Activated CD8-positive, alpha-beta T cell treated with anti-CD3 and anti-CD28 coated beads, Interleukin-2, amount 10 ng/mL, durations not matched to agents 7 days and 5 days (primary cell): ENCODE measurements at places on chromosomes 5 and 9. TPM values are rescaled to one million over a fixed set of nuclear protein-coding genes. Genes with fewer than 3 reads are reported as not detected.

DNA sequence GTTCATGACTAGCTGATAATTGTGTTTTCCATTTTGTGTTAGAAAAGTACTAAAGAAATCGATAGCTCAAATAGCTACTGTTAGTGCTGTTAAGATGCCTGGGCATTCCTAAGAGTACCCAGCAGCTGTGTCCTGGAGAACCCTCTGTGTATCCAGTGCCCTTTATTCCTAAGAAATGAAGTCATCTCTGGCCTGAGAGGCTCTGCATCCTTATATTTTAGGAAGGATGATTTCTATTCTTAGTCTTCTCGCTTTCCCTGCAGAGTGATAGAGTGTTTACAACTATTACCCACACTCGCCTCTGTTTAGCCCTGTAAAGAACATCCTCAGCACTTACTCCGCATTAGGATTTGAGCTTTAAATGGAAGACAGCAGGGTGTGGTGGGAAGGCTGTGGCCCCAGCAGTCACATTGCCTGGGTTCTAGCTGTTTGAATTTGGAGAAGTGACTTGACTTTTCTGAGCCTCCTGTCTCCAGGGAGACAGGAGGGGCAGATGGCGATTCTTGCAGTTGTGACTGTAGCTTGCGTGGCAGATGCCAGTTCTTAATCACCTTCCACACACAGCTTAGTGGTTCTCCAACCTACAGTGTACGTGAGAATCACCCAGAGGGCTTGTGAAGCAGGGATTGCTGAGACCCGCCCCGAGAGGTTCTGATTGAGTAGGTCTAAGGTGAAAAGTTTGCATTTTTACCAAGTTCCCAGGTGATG lies 177.2 kb upstream of the PITX1 start:
- no peak for DNase-seq

DNA sequence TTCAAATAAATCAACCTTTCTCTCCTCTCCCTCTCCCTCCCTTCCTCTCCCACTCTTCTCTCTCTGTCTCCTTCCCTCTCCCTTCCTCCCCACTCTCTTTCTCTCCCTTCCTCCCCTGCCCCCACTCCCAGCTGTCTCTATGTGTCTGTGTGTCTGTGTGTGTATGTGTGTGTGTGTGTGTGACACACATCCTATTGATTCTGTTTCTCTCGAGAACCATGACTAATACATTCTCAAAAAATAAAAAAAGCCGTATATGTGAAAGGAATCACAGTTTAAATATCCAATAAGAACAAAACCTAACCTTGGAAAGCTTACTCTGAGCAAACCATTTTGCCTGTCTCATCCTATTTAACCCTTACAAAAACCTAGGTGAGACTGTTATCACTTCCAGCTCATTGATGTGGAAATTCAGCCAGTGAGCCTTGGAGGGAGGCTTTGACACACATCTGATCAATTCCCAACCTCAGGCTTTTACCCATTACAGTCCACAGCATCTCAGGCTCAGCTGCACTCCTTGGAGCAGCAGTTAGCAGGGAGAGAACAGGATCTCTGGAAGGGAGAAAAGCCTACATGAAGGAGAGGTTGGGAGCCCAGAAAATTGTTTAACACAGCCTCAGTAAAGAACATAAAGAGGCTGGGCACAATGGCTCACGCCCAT lies 8.3 kb downstream of the HSD17B3 start:
- DNase-seq: no peak

- no peak for DNase-seq
Observed at GRCh38 chr5:107123014-107123413, 547.7 kb downstream of the EFNA5 start.

DNA sequence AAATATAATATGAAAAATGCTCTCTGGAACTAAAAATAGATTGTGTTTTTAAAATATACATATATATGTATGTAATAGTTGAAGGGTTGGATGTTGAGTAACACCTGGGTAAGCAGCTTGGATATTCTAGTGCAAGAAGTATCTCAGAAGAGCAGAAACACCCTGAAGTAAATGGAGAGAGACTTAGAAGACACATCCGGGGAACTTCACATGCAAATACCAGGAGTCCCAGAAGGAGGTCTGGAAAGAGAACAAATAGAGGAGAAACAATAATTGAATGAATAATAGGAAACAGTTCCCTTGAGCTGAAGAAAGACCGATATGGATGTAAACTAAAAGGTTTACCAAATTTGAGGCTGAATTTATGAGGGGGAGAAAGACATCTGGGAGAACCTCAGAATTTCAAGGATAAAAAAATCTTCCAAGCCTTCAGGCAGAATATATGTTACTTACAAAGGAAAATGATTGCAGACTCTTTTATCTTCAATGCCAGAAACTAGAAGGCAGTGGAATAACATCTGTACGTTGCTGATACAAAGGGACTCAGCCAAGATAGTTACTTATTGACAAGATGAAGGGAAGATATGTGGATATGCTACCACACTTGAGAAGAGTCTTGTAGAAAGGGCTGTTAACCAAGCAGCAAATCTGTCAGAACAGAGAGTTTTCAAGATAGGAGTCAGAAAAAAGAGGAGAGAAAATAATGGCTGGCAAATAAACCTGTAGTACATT lies 42.7 kb downstream of the HSDL2 start:
- DNase-seq: no peak

SLC1A3 gene
- total RNA-seq: not detected

RLN1 gene
- total RNA-seq: 1.3 TPM
